CD14-positive monocyte (primary cell): ENCODE measurements at places on chromosomes 1 and 21. TPM values are rescaled to one million over a fixed set of nuclear protein-coding genes. Genes with fewer than 3 reads are reported as not detected.

Gene FCMR
- polyA plus RNA-seq = 3.0 TPM

Gene RGS18
- 43.7 TPM for polyA plus RNA-seq

Gene SRGAP2B
- polyA plus RNA-seq = 5.8 TPM

Gene UTP25
- polyA plus RNA-seq = 1.1 TPM

Gene WNT3A
- not detected for polyA plus RNA-seq

Gene SLC19A2
- 1.1 and 3.2 TPM in 2 replicates for polyA plus RNA-seq

Gene ICOSLG
- polyA plus RNA-seq = 0.47 TPM

Gene INSRR
- polyA plus RNA-seq = not detected in 2 replicates

Gene A3GALT2
- not detected for polyA plus RNA-seq

Gene NTRK1
- polyA plus RNA-seq = not detected

Gene DCDC2B
- not detected in 2 replicates for polyA plus RNA-seq

Gene EXO1
- 0.26 TPM for polyA plus RNA-seq

Gene KCTD3
- 2.2 and 6.7 TPM in 2 replicates for polyA plus RNA-seq

Gene SMIM1
- polyA plus RNA-seq = 1.8 and 2.7 TPM in 2 replicates

Gene MROH9
- not detected in 2 replicates for polyA plus RNA-seq

Gene DNAJC28
- 1.1 TPM for polyA plus RNA-seq

Gene ZSCAN20
- 0.29 TPM for polyA plus RNA-seq

Gene OR2T35
- not detected for polyA plus RNA-seq
